ENCODE measurements at places on chromosomes 7 and 10. TPM values are rescaled to one million over a fixed set of nuclear protein-coding genes. Genes with fewer than 3 reads are reported as not detected.

Gene ZNF282
- 29.2 TPM for polyA plus RNA-seq

Gene FFAR4
- polyA plus RNA-seq, result 0.05 TPM

Gene PLXDC2
- 35.6 TPM for polyA plus RNA-seq

Gene MMRN2
- 26.1 TPM for polyA plus RNA-seq

Gene CLDN3
- polyA plus RNA-seq, result 77.8 TPM

Gene MAP3K8
- polyA plus RNA-seq, result 11.6 TPM

Gene FLNC
- polyA plus RNA-seq, result 16.6 TPM

DNA sequence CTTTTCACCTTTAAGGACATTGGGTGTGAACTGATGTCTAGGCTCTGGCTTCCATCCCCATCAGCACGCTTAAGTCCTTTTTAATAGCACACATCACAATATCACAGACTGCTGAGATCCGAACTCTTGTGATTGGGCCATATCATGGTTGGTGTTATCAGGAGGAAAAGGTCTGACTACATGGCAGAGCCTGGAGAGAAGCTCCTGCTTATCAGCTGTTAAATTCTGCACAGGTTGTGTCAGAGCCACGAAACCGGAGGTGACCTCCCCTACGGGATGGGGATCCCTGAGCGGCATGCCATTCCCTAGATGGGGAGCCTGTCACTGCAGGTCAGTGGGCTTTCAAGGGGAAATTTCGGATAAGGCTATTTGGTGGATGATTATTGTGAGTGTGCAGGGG, 182.4 kb downstream of the INHBA start:
- no peak for DNase-seq

DNA sequence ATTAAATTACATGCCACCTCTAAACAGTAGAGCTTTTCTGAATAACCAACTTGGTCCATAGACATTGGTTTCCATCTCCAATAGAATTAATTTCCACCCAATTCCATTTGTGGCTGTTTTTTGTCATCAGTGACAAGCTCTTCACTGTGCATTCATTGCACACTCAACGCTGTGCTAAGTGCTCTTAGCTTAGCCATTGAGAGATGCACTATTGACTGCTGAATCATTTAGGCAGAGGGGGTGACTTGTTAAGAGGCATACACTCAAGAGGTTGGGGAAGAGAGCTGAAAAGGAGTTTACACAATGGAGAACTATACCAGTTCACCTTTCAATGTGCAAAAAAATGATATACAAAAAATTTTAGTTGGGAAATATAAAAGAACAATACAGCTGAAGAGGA, 31.9 kb upstream of the CBLL1 start:
- DNase-seq, result no peak

GRCh38 chr7:50664937-50665336, 99.7 kb upstream of the DDC start:
- no peak for DNase-seq

DNA sequence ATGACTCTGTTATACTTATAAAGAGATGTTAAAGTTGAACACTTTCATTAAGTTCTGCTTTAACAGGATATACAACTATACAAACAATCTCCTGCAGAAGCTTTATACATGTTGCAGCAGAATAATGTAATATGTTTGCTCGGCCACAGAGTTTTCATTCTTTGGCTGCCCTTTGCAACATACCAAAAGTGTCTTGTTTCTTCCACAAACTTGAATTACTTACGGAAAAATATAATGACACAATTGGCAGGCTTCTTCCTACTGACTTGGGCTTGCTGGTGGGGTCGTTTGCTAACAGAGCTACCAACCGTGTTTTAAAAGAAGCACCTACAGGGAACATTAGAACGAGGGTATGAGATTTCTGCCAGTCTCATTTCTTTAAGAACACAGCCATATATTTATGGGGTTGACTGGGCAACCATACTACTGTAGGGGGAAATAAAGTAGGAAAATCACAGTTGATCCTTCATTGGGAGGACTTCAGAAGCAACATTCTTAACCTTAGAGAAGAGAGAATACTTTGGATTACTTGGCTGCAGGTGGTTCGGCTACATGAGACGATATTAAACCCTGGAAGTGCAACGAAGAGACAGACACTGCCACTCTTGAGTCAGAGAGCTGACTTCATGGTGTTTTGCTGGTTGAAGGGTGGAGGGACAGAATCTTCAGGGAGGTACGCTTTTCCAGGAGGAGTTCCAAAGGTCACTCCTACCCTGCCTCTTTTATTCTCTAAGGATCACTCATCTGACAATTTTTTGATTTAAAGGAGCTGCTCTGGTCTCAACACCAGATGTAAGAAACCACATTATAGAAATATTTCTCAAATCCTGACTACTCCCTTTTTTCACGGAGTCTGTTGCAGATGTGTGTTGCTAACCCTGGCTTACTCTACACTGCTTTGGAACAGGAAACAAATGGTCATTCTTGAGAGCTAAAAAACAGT, 123.9 kb downstream of the SEMA3C start:
- DNase-seq, result no peak

GRCh38 chr7:38411404-38411803, 138.0 kb upstream of the TARP start:
- no peak for DNase-seq

DNA sequence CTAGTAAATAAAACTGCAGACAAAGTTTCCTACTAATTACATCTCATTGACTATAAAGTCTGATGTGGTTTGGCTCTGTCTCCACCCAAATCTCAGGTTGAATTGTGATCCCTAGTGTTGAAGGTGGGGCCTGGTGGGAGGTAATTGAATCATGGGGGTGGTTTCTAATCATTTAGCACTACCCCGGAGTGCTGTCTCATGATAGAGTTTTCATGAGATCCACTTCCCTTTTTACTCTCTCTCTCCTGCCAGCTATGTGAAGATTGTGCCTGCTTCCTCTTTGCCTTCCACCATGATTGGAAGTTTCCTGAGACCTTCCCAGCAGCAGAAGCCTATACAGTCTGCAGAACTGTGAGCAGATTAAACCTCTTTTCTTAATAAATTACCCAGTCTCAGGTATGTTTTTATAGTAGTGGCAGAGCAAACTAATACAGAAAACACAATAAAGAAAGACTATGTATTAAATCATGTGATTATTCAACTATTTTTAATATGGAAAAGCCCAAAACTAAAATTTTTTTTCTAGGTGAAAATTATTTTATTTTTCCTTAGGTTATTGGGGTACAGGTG, 232.1 kb downstream of the FZD1 start:
- no peak for DNase-seq

DNA sequence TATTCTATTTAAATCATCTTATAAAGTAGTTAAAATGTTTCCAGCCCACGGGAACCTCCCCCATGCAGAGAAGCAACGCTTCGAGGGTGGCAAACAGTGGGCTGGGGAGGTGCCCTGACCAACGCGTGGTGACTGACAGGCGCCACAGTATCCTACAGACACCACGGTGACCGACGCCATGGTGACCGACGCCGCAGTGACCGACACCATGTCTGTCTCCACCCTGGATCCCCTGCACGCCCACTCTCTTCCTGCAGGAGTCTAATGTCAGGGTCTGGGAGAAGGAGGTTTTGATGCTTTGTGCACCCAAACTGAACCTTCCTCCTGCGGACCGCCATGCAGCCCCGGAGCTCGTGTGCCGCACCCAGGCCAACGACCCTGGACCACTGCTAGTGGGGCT, 464.4 kb downstream of the PTPRN2 start:
- no peak for DNase-seq

- DNase-seq, result no peak
Observed at GRCh38 chr7:1662767-1663166, 7.3 kb upstream of the ELFN1 start.

GRCh38 chr7:134004829-134005505, 122.2 kb upstream of the LRGUK start:
- DNase-seq, result no peak

DNA sequence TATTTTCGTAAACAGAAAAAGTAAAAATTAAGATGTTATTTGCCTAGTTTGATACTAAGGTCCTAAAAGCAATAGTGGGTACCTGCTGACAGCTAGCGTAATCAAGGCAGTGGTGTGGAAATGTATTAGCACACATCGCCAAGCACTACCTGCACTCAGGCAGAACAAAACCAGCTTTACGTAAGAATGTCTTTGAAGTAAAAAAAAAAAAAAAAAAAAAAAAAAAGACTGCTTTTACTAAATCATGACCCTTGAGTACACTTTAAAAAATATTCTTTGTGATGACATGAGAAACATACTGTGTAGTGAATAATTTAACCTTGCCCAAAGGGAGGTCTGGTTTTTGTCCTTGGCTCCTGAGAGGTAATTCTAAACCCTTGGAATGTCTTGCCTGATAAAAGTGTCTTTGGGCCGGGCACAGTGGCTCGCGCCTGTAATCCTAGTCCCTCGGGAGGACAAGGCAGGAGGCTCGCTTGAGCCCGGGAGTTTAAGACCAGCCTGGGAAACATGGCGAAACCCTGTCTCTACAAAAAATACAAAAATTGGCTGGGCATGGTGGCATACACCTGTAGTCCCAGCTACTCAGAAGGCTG, 12.7 kb downstream of the XRCC2 start:
- DNase-seq, result no peak
